COR-L47 (cell line): ENCODE measurements at places on chromosomes 1 and 21.

GRCh38 chr21:23601549-23601948, 2005.7 kb downstream of the MRPL39 start:
- DNase-seq = no peak

DNA sequence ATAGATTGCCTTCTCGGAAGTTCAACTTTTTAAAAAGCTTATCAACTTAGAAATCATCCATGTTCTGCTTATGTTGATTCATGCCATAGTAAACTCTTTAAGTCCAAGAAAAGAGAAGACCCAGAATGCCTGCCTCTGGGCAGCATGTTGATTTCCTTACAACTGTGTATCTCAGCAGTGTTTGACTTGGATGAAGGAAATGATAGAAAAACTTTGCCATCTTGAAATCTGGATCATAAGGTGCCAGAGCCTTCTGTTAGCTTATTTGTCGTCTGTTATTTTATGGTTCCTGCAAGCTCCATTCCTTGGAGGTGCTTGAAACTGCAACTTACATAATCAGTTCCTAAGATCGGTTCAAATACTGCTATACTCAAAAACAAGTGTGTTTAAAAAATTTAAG, 124.5 kb downstream of the ATP5PO start:
- DNase-seq = no peak

- no peak for DNase-seq
Observed at GRCh38 chr21:39456665-39457064, 4.9 kb downstream of the SH3BGR start.

- DNase-seq = no peak
Observed at GRCh38 chr1:208445758-208446203, 201.6 kb upstream of the PLXNA2 start.

DNA sequence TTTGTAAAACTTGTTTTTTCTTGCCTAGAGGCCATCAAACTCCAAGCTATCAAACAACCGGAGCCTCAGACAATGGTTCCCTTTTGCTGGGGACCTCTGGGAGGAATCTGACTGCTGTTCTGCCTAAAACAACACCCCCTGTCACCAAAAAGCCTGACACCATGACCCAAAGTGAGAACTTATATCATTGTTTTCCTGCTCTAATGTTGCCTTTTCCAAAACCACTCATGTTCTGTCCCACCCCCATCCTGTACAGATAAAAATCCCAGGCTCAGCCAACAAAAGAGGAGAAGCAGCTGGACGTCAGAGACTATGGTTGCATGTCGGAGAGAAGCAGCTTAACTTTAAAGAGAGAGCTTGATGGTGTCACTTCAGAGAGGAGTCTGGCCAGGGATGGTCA, 327.2 kb upstream of the CXADR start:
- DNase-seq = no peak

DNA sequence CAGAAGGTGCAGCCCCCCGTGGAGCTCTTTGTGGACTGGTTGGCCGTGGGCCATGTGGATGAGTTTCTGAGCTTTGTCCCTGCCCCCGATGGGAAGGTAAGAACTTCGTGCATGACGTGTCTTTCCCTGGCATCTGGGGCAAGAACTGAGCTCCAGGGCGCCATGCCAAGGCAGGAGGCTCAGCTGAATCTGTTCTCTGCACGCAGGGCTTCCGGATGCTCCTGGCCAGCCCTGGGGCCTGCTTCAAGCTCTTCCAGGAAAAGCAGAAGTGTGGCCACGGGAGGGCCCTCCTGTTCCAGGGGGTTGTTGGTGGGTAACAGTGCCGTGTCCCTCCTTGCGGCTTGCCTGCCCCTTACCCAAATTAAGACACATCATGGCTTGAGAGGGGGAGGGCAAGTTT, 27.7 kb downstream of the PADI3 start:
- DNase-seq = peak; percentile 10

- DNase-seq = no peak
Observed at GRCh38 chr1:160260406-160261382, 1.7 kb downstream of the DCAF8 start.
